GDM1 (cell line): ENCODE measurements at places on chromosomes 3 and 15.

DNA sequence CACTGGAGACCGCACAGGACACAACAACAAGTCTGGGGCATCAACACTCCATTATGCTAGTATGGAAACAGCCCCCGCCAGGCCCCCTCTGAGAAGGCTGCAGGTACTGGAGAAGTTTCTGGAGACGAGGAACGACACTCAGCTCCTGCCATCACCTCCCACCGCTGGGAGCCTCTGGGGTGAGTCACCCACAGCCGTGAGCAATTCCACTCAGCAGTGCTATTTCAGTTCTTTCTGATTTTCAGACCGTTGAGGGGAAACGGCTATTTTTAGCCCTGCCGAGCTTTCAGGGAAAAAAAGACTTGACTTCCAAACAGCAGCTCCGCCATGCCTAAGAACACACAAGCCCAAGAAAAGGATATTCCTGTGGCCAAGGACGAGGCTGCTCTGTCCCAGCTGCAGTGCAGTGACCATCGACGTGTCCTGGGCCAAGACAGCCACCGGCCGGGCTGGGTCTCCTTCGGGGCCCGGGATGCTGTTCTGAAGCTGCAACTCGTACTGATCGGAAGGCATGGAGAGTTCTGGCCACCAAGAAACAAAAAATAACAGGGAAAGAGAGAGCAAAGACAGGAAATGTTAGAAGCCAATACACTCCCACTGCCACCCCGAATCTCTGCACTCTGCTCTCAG lies 40.8 kb downstream of the NUP210 start:
- no peak for DNase-seq

DNA sequence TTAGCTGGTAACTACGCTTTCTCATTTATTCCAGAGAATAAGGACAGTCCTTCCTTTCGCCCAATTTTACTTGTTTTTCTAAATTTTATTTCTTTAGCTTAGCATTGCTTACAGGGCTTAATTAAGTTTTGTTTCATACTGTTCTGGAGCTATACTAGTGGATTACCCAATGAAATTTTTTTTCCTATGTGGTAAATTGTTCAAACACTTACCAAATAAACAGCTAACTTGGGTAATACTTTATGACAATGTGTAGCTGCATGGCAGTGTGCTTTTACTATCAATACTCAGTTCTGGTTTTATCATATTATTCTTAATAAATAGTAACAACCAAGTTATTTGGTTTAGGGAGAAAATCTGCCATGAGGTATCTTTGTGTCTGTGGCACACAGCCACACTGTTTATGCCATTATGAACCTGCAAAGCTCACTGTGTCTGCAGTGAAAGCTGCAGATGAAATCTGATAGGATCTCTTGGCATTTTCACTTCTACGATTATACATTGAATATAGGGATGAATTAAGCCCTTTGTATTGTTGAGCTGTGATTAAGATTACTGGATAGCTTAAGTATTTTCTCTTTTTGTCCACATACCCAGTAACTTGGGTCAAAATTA lies 37.2 kb downstream of the UBE2E2 start:
- DNase-seq, result no peak

DNA sequence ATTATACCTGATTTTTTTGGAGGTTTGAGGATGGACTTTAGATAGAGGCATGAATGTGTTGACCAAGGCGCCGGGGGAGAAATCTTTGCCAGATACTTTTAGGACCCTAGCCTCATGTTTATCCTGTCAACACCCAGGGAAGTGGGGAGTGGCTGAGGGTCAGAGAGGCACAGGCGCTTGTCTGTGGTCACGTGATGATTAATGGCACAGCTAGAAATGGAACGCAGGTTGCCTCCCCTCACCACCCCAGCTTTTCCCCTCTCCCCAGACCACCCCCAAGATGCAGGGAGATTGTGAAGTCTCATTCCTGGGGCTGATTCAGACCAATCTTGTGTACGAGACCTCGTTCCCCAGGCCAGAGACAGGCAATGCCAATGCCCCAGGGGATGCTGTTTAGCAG lies 218.4 kb upstream of the LINGO1 start:
- no peak for DNase-seq

- no peak for DNase-seq
Observed at GRCh38 chr15:40891810-40892446, 2.3 kb upstream of the VPS18 start.

DNA sequence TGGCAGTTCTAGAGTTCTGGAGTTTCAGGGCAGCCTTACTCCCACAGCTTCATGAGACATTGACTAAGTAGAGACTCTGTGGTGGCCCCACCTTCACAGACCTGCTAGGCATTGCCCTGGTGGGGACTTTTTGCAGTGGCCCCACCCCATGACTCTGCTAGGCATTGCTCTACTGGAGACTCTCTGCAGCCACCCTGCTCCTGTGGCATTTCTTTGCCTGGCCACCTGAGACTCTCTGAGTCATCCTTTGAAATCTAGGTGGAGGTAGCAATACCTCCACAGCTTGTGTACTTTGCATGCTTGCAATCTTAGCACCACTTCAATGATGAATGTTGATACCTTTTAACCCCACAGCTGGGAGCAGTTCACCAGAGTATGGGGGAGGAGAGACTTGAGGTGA lies 40.6 kb upstream of the DHX36 start:
- DNase-seq, result no peak

GRCh38 chr3:57951066-57951882 lies 56.9 kb upstream of the FLNB start:
- DNase-seq, result peak; percentile 83

- DNase-seq, result no peak
Observed at GRCh38 chr15:90205050-90205848, 4.1 kb downstream of the SEMA4B start.

GRCh38 chr3:64561325-64561843 lies 126.4 kb downstream of the ADAMTS9 start:
- no peak for DNase-seq

- no peak for DNase-seq
Observed at GRCh38 chr15:33742306-33742705, 226.0 kb upstream of the CHRM5 start.

GRCh38 chr3:105413343-105413887 lies 46.7 kb downstream of the ALCAM start:
- no peak for DNase-seq

GRCh38 chr15:99010768-99011167 lies 3.2 kb upstream of the PGPEP1L start:
- DNase-seq, result no peak

DNA sequence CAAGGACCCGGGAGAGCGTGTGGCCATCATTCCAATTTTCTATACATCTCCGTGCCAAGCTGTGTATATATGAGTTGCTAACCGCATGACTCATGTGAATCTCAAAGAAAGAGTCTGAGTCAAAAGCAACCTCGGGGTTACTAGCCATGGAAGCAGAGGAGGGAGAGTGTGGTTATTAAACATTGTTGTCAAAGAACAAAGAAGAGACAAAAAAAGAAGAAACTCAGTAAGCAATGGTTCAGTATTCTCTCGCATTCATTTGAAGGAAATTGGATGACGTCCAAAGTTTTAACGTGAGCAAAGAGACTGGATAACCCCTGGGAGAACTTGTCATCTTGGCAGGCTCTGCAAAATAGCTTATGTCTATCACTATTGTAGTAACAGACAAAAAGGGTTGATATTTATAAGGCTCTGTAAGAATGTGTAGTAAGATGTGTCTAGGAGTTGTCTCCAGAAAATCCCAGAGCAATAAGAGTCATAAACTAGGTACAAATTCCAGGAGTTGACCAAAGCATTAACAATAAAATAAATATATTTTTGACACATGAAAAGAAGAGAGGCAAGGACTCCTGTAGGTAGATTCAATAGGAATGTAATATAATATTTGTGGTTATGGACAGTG lies 52.8 kb upstream of the GRM7 start:
- DNase-seq, result no peak

DNA sequence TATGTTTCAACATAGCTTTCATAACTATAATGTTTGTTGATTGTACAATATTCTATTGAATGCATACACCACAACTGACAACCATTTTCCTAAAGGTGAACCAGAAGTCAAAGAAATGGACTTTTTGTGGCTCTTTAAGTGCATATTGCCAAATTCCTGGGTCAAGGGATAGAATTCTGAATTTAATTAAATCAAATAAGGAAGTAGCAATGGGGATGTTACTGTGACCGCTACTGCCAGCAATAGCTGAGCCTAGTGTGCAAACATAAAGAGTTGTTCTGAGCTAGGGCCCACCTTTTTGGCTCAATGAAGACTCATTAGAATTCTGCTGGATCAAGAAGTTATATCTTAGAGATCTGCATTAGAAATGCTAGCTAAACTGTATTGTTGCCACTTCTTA lies 17.3 kb upstream of the KBTBD8 start:
- no peak for DNase-seq

DNA sequence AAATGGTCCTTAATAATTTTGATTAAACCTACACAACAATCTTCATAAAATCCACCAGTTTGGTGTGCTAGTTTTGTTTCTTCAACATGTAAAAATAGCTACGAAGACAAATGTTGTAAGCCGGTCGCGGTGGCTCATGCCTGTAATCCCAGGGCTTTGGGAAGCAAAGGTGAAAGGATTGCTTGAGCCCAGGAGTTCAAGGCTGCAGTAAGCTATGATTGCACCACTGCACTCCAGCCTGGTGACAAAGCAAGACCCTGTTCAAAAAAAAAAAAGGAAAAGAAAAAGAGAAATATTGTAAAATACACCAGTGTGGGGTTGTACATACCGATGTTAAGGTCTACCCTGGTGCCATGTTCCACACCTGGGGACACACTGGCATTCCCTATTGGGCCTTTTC lies 75.1 kb downstream of the LDHAL6B start:
- DNase-seq, result no peak

- DNase-seq, result no peak
Observed at GRCh38 chr15:91021516-91022074, 799 bp downstream of the VPS33B start.

DNA sequence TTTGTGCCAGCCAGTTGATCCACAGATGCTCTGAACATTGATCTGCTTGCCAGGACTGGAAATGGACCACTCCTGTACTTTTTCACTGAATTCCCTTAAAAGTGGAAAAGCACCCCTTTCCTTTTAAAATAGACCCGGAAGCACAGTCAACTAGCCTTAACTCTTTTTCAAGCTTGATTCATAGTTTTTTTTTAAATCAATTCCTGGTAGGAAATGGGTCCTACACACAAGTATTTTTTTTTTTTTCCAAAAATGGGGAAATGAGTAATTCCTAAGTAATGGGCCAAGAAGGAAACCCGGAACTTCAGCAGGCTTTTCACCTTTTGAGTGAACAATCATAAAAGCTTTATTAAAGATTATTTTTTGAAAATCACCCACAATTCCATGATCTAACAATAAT lies 234.4 kb upstream of the ADAMTS9 start:
- no peak for DNase-seq

DNA sequence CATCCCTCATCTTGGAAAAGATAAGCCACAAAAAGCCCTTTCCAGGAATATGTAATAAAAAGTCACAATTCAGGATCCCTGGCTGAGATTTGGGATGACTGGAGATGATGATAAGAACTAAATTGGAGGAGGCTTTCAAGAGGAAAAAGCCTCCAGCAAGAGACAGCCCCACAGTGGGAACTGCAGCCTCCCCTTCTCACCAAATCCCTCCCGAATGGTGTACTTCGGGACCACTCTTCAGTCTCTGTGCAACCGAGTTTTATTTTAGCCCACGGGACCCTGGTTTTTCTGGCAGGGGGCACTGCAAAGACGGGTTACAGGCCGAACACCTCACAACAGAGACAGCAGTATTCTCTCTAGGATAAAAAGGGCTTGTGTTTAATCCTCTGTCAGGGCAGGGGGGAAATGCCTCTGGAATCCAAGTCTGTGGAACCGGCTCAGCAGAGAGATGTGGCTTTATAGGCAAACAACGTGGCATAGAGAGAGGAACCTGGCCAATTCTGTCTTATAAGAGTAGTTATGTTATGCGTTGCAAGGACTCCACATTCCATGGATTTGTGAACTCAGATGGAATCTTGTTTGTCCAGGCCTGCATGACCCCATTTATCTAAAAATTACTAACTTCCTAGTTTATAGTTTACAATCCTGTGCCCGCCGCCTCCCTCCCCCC lies 1.2 kb upstream of the LMCD1 start:
- no peak for DNase-seq

DNA sequence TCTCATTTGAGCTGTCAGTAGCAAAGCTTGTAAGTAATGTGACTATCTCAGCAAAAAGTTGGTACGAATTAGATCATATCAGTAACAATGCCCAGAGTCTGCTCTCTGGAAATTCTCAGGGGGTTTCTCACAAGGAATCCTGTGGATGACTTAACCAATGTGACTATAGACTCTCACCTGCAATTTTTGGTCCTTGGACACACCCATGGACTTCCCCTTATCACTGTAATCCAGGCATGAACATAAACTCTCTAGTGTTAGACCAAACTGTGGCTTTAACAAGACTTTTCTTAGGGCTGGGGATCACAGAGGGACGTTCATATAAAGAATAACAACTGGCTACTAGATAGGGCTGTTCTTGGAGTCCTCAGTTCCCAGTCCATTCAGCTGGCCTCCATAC lies 3.9 kb upstream of the ZNF80 start:
- DNase-seq, result no peak

DNA sequence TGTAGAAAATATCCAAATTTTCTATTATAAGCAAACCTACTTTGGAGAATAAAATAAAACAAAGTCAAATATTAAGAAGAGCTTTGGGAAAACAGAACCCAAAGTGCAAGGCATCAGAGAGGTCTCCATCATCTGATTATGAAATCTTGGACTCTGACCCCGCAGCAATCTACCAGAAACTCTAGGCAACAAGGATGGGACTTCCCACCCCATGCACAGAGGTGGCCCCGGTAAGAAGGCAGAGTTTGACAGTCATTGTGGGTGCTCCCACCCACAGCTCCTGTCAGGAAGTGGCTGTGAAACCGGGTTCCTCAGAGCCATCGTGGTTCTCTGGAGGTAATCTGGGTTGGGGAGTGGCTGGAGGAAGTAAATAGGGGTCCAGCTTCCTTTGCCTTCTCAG lies 37.0 kb upstream of the TJP1 start:
- DNase-seq, result no peak
